CD4-positive, alpha-beta memory T cell (primary cell): ENCODE measurements at places on chromosomes 11 and 22. TPM values are rescaled to one million over a fixed set of nuclear protein-coding genes. Genes with fewer than 3 reads are reported as not detected.

Gene LINC01488
- total RNA-seq: not detected

Gene C11orf16
- total RNA-seq: not detected

- no peak for DNase-seq
- no peak overlapping the region for H3K27ac ChIP-seq
- H3K4me1 ChIP-seq: no peaks in the 10 kb centered on the region
- H3K4me3 ChIP-seq: no peak overlapping the region
- peaks cover 58% of the 10 kb centered on the region for H3K36me3 ChIP-seq
These were observed 79.5 kb downstream of the CABIN1 start for GRCh38 chr22:24090581-24090980.

DNA sequence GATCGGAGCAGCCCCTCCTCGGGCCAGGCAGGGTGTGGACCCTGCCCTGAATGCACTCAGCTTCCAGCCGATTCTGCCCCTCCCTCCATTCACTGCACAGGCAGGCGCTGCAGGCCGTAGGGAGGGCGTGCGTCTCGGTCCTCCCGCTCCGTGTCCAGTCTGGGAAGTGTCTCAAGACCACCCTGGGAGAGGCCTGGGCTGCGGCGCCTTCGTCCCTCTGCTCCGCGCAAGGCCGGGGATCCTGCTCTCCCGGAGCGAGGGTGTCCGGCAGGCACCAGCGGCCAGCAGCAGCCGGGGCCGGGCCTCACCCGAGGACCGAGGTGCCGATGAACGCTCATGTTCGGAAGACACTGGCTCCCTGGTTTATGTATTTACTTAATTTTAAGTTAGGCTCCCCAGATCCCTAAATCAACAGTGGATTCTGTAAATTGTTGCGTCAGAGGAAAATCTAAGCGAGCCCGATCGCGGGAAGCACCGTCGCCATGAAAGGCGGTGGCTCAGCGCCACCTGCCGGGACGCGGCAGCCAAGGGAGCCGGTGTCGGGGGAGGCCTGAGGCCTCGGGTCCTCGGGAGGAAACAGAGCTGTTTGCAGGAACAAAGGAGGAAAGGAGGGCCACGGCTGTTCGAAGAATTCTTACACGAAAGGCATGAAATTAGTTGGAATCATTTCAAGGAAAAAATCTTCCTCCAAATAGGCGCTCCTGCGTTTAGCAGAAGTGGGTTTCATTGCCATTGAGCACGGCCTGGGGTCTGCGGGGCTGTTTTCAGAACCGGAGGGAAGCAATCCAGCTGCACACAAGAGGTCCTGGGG lies 195.3 kb downstream of the BRD1 start:
- H3K27me3 ChIP-seq: no peaks in the 10 kb centered on the region
- no peak overlapping the region for H3K4me3 ChIP-seq
- H3K4me1 ChIP-seq: no peaks in the 10 kb centered on the region
- H3K36me3 ChIP-seq: no peaks in the 10 kb centered on the region
- DNase-seq: no peak
